DMS53 (cell line): ENCODE measurements at places on chromosomes 12 and 14.

DNA sequence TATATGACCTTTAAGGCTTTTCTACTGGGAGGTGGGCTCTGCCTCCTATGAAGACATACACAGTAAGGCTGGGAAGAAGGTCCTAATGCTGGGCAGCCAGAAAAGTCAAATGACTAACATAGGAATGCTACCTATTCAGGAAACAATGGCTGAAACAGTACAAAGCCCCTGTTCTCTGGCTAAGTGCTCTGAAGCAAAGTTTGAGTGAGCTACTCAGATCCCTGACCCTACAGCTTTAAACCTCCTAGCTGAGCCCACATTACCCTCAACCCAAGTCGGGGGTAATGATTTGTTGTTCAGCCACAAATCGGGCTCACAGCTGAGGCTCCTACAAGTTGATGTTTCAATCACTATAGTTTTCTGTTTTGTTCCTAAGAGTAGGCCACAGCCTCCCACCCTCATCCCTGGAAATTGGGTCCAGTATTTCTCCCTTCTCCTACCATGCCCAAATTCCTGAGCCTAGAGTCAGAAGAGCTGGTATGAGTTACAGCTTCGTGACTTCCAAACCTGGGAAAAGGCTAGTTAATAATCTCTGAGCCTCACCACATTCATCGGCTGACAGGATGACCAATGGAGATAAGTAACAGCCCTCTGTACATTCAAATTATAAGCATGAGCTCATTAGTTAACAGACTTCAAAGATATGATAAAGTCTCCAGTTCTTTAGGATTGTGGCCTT lies 46.5 kb downstream of the BTBD7 start:
- no peak for DNase-seq

DNA sequence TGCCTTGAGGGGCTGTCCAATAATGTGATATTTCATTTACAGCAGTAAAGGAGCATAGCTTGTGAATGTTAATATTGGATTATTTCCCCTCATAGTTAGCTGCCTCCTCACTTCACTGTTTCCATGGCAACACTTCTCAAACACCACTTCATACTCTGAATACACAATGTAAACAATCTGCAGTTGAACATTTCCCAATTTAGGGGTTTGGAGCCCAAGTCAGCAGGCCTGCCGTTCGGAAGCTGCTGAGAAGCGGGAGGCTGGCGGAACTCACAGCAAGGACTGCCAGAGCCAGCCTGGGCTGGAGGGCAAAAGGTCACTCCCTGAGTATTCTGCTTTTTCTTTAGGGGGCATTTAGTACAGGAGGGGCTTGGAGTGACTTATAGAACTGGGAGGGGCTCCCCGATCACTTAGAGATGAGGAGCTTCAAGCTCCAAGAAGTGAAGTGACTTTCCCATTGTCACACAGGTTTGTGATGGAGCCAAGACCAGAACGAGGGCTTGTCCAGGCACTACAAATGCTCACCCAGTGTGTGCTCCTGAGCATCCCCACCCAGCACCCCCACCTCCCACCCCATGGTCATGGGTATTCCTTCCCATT lies 12.1 kb upstream of the SLC24A4 start:
- DNase-seq: peak; percentile 46

GRCh38 chr14:105384041-105384557 lies 14.2 kb upstream of the TEX22 start:
- DNase-seq: no peak

- no peak for DNase-seq
Observed at GRCh38 chr12:1369460-1369859, 224.9 kb downstream of the FBXL14 start.

GRCh38 chr12:82069931-82070514 lies 288.2 kb downstream of the CCDC59 start:
- DNase-seq: no peak

DNA sequence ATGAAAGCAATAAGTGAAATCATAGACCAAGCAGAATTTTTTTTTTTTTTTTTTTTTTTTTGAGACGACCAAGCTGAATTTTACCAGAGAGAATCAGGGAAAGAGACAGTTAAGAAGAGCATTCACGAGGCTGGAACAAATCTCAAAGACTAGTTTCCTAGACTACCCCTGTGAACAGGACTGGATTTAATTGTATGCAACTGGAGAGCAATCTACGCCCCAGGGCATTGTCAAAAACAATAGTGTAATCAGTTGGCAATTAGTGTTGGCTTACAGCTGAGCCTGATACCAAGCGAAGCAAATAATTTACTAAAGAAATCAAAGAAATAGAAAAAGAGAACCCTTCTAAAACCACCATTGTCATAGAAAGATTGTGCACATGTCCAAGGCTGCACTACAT lies 232.9 kb upstream of the CPNE8 start:
- no peak for DNase-seq

- DNase-seq: peak; percentile 60
Observed at GRCh38 chr12:120639771-120640721, at the start of gene CABP1. Gene CABP1 (plus strand): TSS chr12:120640626. CDS start chr12:120640686, 60 bp downstream.

DNA sequence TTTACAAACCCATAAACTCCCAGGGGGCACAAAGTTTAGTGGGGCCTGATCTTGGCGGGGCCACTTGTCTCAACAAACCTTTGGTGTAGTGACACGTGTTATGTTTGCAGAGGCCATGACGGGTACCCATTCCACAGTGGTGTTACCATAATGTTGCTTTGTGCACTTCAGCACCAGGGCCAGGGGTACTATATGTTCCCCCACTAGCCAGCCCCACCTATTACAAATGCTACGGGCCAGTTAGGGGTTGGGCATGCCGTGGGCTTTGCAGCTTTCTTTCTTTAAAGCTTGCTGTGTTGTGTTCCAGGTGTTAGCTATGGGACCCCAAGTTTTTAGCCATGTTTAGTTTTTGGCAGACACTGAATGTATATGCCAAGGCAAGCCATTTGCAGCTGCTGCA lies 30.8 kb upstream of the G2E3 start:
- DNase-seq: no peak

- DNase-seq: peak; percentile 95
Observed at GRCh38 chr12:47730341-47730744, 5.1 kb upstream of the ENDOU start.

GRCh38 chr12:75850721-75851462 lies 180.7 kb downstream of the PHLDA1 start:
- DNase-seq: peak; percentile 60

GRCh38 chr14:22268875-22269274 lies 320.1 kb downstream of the DAD1 start:
- DNase-seq: peak; percentile 44

- DNase-seq: peak; percentile 2
Observed at GRCh38 chr14:28141662-28142061, 624.9 kb upstream of the FOXG1 start.

GRCh38 chr14:89252887-89253532 lies 164.0 kb downstream of the FOXN3 start:
- peak; percentile 24 for DNase-seq

- DNase-seq: peak; percentile 58
Observed at GRCh38 chr12:38328306-38328895, 11.8 kb downstream of the ALG10B start.

- DNase-seq: no peak
Observed at GRCh38 chr14:23437133-23438100, 2.0 kb upstream of the MYH7 start.

DNA sequence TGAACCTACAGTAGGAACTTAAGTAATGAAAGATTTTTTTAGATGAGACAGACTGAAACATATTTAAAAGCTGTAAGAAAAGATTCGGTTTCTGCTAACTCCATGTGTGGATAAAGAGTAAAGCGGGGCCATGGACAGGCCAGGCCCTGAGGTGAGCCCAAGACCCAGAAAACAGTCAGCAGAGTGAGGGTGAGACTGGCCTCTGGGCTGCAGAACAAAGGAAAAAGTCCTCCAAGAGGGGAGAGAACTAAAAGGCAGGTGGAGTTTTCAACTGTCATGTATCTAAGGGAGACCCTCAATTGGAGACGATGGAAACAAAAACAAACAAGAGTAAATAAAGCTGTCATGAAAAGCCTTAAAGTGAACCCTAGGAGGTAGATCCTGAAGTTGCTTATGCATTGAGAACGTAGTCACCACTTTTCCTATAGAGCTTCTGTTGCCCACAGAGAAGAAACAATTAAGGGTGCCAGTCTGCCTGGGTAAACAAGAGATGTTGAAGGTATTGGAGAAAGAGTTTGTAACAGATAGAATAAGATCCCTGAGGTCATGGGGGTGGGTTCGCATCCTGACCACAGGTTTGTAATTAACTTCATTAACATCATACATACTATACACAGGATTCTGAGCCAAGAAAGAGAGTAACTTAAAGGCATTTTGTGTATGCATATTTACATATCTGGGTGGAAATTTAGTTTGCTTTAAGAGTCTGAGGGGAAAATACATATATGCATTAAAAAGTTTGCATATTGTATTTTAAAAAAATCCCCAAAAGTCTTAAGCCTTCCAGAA lies 268.7 kb upstream of the PDE3A start:
- DNase-seq: no peak

GRCh38 chr14:49861699-49862088 lies 9.1 kb upstream of the NEMF start:
- DNase-seq: peak; percentile 60

DNA sequence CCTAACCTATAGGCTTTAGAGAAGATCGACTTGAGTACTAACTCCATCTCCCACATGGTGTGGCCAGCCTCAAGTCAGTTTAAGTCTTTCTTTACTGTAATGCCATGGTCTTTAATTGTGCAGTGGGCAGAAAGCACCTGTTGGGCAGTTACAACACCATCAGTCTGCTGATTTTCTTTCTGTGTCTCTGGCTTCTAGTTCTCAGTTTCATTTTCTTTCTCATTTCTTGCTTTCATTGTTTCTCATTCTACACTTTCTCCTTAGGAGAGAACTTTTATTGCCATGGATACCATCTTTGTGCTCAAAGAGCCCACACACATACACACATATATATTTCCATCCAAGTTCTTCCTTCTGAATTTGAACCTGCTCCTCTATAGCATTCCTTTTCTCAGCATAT lies 96.1 kb upstream of the SLC16A7 start:
- DNase-seq: no peak

GRCh38 chr12:42442311-42442759 lies 116.4 kb downstream of the PPHLN1 start:
- no peak for DNase-seq

- DNase-seq: no peak
Observed at GRCh38 chr12:48194799-48195201, 8.3 kb downstream of the OR10AD1 start.

DNA sequence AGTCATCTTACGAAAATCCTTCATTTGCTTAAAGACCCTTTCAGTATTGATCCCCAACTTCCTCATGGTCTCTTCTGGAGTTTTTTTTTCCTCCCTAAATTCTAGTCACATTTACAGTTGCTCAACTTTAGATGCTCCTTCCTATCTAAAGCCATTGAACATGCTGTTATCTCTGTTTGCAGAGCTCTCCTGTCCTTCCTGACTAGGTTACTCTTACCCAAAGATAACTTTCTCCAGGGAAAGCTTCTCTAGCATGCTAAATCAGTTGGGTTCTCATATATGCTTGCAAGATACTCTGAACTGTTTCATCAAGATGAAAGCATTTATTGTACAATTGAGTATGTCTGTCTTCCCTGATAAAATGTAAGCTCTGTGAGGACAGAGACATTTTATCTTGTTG lies 1.8 kb upstream of the RAB21 start:
- peak; percentile 20 for DNase-seq
